ENCODE measurements at places on chromosomes 11 and 22.

GRCh38 chr11:68505596-68505995 lies 45.0 kb downstream of the PPP6R3 start:
- DNase-seq = no peak

GRCh38 chr11:34757026-34757451 lies 136.1 kb downstream of the EHF start:
- no peak for DNase-seq

GRCh38 chr11:133265530-133266035 lies 266.7 kb downstream of the OPCML start:
- DNase-seq = no peak

DNA sequence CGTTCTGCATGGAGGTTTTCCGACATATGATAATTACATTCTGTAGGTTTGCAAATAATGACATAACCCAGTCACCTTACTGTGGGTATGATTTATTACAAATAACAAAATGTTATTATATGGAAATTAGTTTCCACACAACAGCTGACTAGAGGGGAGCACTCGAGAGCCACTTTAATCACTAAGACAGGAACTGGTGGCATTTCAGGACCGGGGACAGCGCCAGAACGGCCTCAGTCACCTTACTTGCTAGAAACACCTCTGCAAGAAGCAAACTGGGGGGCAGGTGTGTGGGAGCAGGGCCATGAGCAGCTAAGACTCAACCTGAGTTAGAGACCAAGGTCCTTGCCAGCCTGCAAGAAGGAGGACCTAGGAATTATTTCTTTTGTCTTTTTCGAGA lies 199.9 kb downstream of the DSCAML1 start:
- no peak for DNase-seq

GRCh38 chr11:109795234-109795633 lies 298.0 kb upstream of the ZC3H12C start:
- no peak for DNase-seq

Data from hypothalamus (tissue), 51 donors.